ENCODE measurements at places on chromosomes 3 and 15.

DNA sequence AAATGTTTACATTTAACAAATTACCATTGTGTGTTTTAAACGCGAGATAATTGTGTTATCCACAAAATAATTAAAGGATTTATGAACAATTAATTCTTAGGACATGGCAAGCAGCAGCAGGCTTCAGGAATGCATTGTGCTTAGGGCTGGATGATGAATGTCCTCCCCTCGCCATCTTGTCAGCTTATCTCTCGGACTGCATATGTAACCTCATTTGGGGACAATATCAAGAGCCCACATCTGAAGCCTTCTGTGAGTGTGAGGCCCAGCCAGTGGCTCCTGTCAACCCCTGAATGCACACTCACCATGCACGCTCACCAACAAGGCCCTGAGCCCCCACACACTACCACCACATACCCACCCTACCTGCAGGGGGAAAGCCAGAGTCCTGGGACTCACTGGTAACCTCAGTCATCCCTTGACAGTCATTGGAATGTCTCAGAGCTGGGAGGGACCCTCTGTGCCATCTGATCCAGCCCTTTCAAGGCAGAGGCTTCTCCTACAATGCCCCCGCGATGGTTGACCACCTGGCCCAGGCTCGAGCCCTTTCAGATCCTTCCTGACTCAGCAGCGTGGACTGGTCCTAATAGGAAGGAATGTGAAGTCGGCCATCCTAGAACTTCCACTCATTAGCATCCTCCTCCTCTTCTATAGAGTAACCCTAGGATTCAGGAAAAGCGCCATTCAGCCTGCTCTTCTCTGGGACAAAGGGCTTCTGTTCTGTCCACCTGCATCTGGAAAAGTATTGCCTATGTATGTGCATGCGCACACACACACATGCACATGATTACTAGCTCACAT is 38.2 kb downstream of the MRPL46 start:
- DNase-seq: no peak

DNA sequence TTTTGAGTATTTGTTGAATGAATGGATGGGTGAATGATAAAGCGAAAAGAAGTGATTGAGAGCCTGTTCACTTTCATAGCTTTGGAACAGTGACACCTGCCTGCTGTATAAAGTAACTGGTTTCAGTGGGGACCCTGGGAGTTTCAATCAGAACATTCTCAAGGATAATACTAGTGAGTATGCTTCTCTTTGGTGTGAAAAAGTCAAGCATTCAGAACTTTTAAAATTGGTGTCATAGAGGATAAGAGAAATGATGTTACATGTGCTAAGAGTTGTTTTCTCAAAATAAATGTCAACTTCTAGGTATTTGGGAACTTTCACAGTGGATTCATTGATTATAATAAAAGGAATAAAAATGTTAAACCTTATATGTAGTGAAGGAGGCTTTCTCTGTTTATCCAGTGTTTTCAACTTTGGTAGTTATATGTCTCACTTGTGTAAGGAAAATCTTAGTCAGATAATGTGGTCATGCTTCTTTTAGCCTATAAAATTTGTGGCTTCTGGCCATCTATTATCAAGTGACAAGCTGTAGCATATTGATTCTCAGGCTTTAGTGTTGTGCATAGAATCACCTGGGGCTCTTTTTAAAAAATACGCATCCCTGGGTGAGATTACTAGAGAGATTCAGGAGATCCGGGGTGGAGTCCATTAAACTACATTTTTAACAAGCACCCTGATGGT is 11.9 kb downstream of the LRCH3 start:
- no peak for DNase-seq

DNA sequence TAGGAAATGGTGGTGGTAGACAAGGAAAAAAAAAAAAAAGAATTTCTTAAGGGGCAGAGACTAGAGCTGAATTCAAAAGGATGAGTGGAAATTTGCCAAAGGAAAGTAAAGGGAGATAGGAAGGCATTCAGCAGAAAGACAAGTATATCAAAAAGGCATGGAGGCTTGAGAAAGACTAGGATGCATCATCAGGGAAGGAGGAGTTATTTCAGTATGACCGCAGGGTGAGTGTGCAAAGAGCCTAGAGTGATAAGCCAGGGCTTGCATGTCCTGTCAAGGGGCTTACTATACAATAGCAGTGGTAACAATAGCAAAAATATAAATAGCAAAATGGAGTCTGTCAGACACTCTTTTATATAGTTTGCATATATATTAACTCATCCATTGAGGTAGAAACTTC is 112.0 kb downstream of the FRMD4B start:
- DNase-seq: no peak

GRCh38 chr3:10682692-10683091 is 133.3 kb upstream of the SLC6A11 start:
- DNase-seq: no peak

- no peak for DNase-seq
Observed at GRCh38 chr15:57405133-57405532, 28.8 kb downstream of the CGNL1 start.

- no peak for DNase-seq
Observed at GRCh38 chr15:45662375-45662774, 27.5 kb downstream of the SQOR start.

DNA sequence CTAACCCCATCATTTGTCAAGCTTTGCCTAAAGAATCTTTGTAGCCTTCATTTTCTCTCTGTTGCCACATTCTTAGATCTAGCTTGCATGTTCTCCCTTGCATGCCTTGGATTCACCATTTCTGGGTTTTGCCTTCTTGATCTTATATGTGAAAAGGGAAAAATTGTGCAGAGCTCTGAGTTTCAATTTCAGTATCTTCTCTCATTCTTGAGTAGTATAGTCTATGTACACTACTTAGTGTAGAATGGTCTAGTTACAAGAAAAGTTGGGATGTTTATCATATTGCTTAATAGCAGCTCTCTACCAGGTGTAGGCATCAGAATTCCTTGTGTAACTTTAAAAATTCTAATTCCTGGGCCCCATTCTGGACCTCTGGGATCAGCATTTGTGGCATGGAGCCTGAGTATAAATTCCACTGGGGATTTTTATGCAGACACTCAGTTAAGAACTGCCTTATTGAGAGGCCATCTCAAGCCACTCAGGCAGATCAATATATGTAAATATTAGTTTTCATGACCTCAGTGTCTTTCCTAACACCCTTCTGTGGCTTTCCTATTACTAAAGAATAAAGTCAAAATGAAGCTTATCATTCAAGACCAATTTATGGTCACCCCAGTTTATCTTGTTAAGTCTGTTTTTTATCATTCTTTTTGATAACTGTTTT is 23.4 kb downstream of the GTF2E1 start:
- DNase-seq: no peak

- no peak for DNase-seq
Observed at GRCh38 chr3:58084166-58084565, 75.9 kb downstream of the FLNB start.

- no peak for DNase-seq
Observed at GRCh38 chr3:171038342-171038741, 11.8 kb upstream of the SLC2A2 start.

DNA sequence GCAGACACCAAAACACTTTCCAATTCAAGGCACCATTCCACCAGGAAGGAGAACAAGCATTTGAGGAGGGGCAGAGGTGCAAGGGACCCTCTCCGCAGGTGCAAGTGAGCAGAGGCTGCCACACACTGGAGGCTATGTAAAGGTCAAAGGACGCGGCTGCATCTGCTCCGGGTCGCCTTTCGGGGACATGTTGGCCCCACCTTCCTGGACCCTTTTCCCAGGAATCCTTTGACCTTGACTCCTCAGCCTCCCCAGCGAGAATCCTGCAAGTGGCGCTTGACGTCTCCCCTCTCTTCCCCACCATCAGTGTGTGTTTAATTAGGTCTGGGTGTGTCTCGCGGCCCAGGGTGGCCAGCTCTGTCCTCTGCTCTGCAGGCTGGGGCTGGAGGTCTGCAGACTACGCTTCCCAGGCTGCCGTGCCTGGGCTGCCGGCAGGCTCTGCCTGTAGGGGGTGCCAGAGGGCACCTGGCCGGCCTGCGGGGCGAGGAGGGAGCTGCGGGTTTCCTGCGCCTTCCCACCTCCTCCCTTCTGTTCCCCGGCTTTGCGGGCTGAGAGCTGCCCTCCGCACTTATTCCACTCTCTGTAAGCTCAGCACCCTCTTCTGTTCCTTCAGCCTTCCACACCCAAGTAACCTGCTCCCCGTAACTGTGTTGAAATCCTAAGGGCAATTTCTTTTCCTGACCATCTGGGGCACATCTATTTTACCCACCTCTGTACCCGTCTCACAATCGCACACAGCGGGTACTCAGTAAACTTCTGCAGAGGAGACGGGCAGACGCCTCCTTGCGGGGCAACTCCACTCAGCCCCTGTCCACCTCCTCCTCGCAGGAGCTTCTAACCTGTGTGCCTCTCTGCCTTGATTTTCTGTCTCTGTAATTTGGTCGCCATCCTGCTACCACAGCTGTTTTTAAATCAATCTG is 129.8 kb downstream of the NSMCE3 start:
- no peak for DNase-seq

GRCh38 chr3:42702066-42702951 is at the start of gene HHATL:
TSS of gene HHATL (minus strand) at chr3:42702798. CDS start at chr3:42700826, 1,972 bp downstream.
- no peak for DNase-seq

Measured in bone marrow (tissue), 2 donors.